ENCODE measurements at places on chromosomes 6 and 20.

GRCh38 chr6:29745855-29746449, 22.7 kb downstream of the HLA-F start:
- no peak for DNase-seq

- DNase-seq = no peak
These were observed 34.8 kb downstream of the CDKAL1 start for GRCh38 chr6:20569000-20569610.

DNA sequence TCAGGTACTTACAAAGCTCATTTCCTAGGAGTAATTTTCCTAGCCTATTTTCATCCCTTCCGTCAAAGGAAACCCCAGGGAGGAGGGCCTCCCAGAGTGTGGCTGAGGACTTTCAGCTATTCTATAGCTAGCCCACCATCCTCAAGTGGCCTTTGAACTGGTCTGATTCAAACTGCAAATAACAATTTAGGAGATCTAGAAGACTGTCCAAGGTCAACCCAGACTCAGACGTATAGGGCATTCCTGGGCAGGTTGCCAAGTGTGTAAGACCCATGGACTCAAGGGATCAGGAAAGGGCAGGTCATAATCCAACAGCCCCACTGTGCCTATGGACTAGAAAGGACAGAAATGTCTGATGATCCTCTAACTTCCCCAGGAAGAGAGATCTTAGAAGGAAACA, 2.1 kb upstream of the RRAGD start:
- no peak for DNase-seq

DNA sequence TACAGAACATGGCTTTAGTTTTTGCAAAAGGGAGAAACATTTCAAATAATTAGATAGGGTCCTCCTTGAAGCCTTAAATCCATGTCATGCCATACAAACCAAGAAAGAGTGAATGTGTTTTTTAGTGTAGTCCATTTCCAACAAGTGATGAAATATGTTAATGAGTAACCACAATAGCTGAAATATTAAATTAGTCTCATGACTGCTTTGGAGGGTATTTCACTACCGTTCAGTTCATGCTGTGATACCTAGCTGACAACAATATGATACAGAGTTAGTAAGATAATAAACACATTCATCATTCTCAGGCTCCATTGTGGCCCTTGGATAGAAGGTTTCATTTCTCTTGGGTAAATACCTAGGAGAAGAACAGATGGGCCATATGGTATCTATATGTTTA, 5.8 kb upstream of the ID4 start:
- DNase-seq = no peak

DNA sequence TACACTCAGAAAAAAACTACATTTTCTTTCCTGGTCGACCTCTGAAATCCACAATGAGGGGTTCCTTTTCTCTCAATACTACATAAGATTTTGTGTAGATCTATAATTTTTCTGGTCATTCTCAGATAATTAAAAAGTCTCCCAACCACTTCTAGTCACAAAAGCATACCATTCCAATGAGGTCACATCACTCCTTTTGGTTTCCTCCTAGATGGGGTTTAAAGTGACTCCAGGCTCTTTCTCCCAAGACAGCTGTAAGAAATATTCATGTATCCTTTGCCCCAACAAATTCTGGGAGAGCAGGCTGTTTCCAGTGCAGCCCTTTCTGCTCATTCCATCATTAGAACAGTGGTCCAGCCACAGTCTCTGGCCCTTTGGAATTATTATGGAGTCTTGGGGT, 43.1 kb upstream of the BEND6 start:
- no peak for DNase-seq

DNA sequence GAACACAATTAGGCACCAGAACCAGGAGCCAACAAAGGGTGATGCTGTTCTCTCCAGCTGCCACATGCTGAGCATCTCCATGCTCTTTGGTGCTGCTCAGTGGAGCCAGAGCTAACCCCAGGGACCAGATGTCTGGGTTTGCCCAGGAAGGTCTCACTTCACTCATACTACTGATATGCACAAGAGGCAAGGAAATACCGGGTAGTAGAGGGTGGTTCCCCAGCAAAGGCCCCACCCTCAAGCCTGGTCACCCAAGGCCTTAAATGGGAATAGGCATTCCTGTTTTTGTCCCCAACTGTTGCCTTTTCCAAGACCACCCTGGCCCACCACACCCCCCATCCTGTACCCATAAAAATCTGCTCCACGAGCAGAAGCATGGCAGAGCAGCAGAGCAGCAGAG, 204.5 kb upstream of the TAB2 start:
- no peak for DNase-seq
